DMS153 (cell line): ENCODE measurements at places on chromosomes 11 and 22.
A peak's percentile ranks its signal among the peaks of the same experiment; 100 is the strongest.

- no peak for DNase-seq
Observed at GRCh38 chr11:62832336-62833234, at the start of gene TEX54. Gene TEX54, minus strand, starts transcription at chr11:62832841.

DNA sequence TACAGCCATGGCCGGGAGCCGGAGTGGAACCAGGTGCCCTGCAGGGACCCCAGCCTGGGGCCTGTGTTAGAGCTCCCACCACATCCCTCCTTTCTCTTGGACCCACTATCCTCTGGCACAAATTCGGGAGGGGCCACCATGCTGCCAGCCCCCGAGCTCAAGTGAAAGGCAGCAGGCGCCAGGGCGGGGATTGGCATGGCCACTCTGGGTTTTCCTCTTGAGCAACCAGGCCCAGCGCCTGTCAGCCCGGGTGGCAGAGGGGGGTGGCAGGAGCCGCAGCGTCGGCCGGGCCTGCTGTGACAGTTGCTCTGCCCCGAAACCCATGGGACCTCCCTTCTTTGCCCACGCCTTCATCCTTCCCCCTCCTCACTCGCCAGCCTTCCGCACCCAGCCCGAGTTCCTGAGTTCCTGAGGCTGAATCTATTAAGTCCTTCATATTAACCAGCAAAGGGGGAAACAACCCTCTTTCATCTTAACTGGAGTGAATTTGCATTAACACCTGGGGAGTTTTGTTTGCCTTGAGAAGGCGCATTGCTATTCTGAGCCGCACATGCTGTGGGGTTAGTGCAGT is 16.8 kb upstream of the CABP7 start:
- DNase-seq, result no peak

DNA sequence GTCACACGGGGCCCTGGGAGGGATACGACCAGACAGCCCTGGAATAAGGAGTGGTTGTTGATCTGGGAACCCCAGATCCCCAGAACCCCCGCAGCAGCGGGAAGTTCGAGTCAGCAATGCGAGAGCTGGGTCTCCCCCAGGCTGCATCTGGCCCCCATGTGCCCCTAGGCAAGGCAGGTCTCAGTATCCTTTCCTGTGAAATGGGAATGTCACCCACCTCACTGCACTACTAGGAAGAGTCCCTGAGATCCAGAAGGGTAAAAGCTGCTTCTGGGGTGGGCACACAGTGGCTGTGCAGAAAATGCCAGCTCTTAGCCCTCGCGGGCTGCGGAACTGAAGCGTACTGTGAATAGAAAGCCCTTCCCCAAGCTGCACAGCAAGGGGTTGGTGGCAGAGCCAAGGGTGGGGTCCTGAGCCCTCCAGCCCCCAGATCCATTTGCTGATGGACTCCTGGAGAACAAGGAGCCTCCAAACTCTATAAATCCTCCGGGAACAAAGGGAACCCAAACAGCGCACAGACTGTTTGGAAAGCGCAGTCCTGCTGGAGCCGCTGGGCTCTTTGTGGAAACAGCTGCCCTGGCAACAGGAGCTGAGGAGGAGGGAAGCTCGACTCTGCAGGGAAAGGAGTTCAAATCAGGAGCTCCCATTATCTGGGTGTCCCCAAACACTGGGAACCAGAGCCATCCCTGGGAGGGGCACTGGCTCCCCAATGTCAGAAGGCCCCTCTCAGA is 68.2 kb upstream of the SHISAL1 start:
- peak; percentile 26 for DNase-seq

- DNase-seq, result no peak
Observed at GRCh38 chr22:23970816-23971486, 3.3 kb downstream of the DDT start.

GRCh38 chr11:63609971-63610580 is 4.2 kb downstream of the PLAAT3 start:
- no peak for DNase-seq

- no peak for DNase-seq
Observed at GRCh38 chr11:130198964-130199363, 39.4 kb downstream of the ST14 start.

DNA sequence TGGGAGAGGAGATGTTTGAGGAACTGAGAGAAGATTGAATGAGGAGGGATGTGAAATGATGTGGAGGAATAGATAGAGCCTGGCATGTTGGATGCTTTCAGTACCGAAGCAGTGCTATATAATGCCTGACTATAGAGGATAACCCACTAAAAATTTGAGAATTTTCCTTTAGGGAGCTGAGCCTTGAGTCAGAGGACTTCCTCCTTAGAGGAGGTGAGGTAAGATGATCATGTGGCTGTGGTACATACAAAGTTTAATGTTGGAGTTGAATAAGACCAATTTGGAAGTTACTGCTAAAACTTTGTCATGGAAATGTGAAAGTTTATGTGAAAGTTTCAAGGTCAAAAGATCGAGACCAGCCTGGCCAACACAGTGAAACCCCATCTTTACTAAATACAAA is 66.9 kb downstream of the YAP1 start:
- DNase-seq, result no peak

- DNase-seq, result no peak
Observed at GRCh38 chr11:82980292-82980691, 78.8 kb downstream of the DDIAS start.

- DNase-seq, result no peak
Observed at GRCh38 chr11:118295815-118296454, 8.6 kb upstream of the CD3E start.

GRCh38 chr11:35978183-35978582 is 34.3 kb downstream of the LDLRAD3 start:
- no peak for DNase-seq

DNA sequence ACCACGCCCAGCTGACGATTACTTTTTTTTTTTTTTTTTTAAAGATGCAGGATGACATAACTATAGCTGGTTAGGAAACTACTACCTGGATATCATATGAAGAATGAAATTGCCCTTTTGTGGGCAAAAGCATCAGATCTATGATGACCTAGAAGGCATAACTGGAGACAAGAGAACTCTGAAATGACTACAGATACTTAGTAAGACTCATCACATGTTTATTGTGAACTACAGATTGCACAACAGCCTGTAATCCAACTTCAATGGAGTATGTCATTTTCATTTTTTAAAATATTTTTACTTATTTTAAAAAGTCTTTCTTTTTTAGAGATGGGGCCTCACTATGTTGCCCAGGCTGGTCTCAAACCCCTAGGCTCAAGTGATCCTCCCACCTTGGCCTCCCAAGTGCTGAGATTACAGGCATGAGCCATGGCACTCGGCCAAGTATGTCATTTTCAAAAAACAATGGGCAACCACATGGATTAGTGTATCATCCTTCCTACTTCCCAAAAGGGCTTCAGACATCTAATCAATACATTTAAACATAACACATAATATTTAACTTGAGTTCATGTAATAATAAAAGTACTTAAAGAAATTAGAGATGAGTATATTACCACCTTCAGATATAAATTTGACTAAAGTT is 3.3 kb downstream of the MTMR2 start:
- DNase-seq, result no peak

- DNase-seq, result peak; percentile 23
Observed at GRCh38 chr11:19827399-19828135, 114.9 kb downstream of the NAV2 start.

GRCh38 chr11:68569357-68569756 is 108.8 kb downstream of the PPP6R3 start:
- DNase-seq, result no peak
